Hair follicle dermal papilla cell (primary cell): ENCODE measurements at places on chromosomes 12 and 14. TPM values are rescaled to one million over a fixed set of nuclear protein-coding genes. Genes with fewer than 3 reads are reported as not detected.

SLIRP gene
- 46.7 and 61.4 TPM in 2 replicates for total RNA-seq

PTPRQ gene
- 2.2 and 5.7 TPM in 2 replicates for total RNA-seq

TPPP2 gene
- total RNA-seq: not detected in 2 replicates

DYNLL1 gene
- 146 and 173 TPM in 2 replicates for total RNA-seq

L3HYPDH gene
- 42.7 and 44.4 TPM in 2 replicates for total RNA-seq

AQP6 gene
- total RNA-seq: not detected in 2 replicates

WDHD1 gene
- total RNA-seq: 5.2 and 5.3 TPM in 2 replicates

SMIM41 gene
- 0.16 and 0.24 TPM in 2 replicates for total RNA-seq

ITGB7 gene
- total RNA-seq: 1.3 and 1.8 TPM in 2 replicates

CCDC177 gene
- total RNA-seq: not detected in 2 replicates

GLIPR1L2 gene
- total RNA-seq: 0.16 and 0.85 TPM in 2 replicates

CRIP2 gene
- total RNA-seq: 55.2 and 76.9 TPM in 2 replicates

SRSF5 gene
- 127 and 132 TPM in 2 replicates for total RNA-seq

NGB gene
- not detected in 2 replicates for total RNA-seq
